NB4 (cell line): ENCODE measurements at places on chromosomes 3 and 15.
A peak's percentile ranks its signal among the peaks of the same experiment; 100 is the strongest.

DNA sequence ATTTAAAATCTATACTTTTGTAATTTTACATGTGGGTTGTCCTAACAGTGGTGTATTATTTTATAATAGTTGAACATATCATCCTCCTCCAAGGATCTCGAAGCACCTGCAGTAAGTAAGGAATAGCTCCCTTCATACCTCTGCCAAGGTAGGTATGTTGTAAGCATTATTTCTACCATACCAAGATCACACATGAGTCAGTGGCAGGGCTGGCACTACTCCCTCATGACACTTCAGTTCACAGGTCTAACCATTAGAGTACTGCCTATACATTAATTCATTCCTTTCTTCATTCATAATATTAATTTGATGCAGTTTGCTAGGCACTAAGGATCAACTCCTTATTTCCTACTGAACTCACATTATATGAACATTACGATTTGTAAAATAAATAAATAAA lies 11.9 kb upstream of the LEKR1 start:
- DNase-seq = no peak

- no peak for DNase-seq
Measured at GRCh38 chr15:33190539-33190938, 4.0 kb downstream of the FMN1 start.

GRCh38 chr3:117144853-117145252 lies 435.3 kb downstream of the TUSC7 start:
- no peak for DNase-seq

- no peak for DNase-seq
Measured at GRCh38 chr3:147653367-147653923, 244.3 kb downstream of the ZIC1 start.

GRCh38 chr3:31250116-31250777 lies 282.5 kb upstream of the STT3B start:
- DNase-seq = peak; percentile 72

- no peak for DNase-seq
Measured at GRCh38 chr3:83434880-83435587, 1523.8 kb upstream of the CADM2 start.

DNA sequence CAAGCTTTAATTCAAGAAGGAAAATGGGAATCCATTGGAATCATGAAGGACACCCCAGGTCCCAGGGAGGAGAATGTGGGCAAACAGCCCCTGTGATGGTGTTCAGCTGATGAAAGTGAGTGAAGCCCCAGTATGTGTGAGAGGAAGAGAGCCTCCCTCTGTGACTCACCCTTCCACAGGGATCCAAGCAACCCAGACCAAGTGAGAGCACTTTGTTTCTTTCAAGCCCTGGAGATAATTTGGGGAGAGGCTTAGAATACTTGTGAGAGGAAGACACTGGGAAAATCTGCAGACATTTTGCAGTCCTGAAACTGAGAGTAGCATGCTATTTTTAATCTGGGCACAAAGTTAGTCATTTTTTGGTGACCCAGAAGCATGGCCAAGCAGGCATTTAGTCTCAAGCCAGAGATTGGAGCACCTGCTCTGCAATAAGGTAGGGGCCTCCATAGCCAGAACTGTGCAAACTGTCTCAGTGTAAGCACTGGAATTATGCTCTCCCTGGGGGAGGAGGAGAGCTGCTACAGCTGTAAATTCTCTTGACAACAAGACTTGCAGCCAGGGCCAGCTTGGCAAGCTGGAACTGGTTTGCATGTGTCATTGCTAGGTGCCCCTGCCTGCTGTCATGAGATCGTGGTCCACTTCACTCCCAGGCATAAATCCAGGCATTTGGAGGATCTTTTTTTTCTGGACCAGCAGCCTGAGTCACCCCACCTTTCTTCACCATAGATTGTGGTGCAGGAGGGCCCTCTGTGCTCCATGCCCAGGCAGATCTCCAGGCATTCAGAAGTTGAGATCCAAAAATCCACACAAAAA lies 537.8 kb upstream of the DPPA4 start:
- no peak for DNase-seq

DNA sequence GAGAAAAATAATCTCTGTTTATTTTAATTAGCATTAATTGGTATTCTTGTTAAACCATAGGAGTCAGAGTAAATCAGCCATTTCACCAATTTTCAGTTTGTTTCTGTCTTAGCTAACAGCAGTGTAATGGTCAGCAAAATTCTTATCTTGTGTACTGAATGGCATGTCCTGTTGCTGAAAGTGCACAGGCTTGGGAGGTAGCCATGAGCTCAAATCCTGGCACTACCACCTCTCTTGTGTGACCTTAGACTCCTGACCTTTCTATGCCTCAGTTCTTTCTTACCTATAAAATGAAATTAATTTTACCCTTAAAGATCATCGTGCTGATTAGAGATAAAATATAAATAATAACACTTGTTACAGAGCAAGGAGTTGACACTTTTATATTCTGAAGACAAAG lies 35.8 kb downstream of the MLH1 start:
- no peak for DNase-seq
